ENCODE measurements at places on chromosomes 3 and 15.
A peak's percentile ranks its signal among the peaks of the same experiment; 100 is the strongest.

- no peak for DNase-seq
Observed at GRCh38 chr3:4581498-4581897, 88.3 kb downstream of the ITPR1 start.

- DNase-seq = no peak
Observed at GRCh38 chr3:72189339-72189738, 404.4 kb upstream of the PROK2 start.

DNA sequence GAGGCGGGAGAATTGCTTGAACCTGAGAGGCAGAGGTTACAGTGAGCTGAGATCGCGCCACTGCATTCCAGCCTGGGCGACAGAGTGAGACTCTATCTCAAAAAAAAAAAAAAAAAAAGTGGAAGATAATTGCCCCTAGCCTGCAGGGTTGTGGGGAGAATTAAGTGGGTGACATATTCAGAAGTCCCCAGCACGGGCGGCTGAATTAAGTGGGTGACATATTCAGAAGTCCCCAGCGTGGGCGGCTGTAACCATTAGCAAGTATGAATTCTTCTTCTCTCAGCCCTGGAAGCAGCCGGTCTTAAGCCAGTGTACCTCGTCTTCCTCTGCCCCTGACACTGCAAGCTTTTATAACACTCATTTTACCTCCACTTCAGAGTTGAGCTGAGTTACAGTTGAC is 44.7 kb downstream of the FBLN2 start:
- DNase-seq = no peak

DNA sequence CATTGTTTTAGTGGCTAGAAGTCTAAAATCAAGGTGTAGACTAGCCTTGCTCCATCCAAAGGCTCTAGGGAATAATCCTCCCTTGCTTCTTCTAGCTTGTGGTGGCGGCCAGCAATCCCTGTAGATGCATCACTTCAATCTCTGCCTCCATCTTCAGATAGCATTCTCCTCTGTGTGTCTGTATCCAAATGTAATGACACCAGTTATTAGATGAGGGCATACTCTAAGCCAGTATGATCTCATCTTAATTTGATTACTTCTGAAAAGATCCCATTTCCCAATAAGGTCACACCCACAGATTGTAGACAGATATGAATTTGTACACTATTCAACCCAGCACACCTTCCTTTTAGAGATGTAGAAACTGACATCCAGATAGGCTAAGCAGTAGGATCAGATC is 334.5 kb upstream of the KCNMB2 start:
- no peak for DNase-seq

GRCh38 chr3:180409170-180409569 is 192.8 kb upstream of the TTC14 start:
- DNase-seq = no peak

DNA sequence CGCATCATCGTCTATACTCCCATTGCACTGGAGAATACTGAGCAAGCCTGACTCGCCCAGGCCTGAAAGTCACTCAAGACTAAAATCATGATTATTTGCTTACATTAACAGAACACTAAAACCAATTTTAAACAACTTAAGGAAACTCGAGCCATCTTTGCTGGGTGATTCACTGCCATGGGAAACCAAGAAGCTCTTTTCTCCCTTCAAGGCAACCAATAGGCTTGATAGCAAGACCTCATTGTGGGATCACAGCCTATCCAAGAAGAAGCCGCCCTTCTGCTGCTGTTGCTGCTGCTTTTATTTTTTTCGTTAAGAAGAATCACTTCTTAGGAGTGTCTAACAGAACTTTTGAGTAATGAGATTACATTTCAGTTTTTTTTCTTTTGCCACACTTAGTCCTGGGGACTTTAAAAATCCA is 479.4 kb downstream of the FOXP1 start:
- DNase-seq = no peak

GRCh38 chr3:159200176-159200575 is 398.3 kb downstream of the MFSD1 start:
- no peak for DNase-seq

DNA sequence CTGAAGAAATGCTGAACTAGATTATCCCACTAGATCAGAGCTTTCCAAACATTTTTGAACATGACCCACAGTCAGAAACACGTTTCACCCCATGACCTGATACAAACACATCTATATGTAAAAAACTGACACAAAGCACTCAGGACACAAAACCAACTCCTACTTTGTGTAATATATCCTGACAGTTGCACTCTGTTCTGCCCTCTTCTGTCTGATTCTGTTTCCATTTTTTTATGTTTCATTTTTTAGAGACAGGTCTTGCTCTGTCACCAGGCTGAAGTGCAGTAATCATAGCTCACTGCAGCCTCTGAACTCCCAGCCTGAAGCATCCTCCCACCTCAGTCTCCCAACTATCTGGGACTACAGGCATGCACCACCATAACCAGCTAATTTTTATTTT is 15.8 kb upstream of the RFTN1 start:
- DNase-seq = no peak

DNA sequence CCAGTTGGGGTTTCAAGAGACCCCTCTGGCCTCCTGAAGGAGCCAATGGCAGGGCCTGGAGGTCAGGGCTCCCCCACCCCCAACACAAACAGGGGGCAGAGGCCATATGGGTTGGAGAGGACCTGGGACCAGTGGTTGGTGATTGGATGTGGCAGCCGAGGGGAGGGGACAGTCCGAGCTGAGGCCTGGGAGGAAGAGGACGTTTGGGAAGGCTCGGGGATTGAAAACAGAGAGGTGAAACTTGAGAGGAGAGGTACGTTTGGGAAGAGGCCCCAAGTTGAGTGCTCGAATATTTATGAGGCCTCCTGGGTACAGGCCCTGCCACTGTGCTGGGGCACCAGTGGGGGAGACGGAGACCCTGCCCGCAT is 53.7 kb downstream of the DNAJB8 start:
- DNase-seq = no peak

DNA sequence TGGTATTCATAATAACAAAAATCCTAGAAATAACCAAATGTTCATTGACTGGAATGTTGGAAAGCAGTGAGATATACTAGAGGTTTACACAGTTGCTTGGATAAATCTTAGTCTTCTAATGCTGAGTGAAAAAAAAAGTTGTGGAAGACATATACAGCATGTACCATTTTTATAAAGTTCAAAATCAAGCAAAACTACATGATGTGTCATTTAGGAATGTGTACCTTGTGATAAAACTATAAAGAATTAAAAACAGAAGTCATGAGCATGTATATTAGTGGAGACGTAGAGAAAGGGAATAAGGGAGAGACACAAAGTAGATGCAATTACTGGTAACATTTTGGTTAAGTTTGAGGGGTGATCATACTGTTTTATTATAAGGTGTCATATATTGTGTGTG is 45.2 kb downstream of the FBXL2 start:
- DNase-seq = no peak

DNA sequence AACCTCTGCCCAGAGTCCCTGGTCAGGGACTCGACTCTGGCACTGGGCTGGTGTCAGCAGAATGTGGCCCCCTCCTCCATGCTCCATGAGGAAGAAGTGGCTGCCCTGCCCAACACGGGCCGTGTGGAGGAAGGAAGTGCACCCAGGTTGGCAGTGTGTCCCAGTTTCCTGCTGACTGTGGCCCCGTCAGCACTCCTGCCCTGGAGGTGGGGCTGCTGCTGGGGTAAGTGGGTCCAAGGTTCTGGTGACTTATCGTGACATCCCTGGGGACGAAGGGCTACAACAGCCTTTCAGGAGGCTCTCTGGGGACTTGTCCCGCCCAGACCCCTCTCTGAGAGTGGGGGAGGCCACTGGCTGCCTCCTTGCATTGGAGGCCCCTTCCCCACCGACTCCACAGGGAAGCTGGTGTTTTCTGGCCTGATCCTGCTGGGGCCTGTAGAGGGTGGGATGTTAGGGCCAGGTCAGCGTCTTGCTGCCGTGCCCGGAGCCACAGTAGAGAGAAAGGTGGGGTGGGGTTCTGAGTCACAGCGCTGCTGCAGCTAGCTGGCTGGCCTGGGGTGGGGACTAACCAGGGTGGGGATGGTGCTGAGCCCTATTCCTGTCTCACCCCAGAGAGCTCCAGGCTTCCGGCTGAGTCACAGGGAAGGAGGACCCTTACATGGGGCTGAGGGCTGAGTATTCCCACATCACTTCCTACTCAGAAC is 10.5 kb downstream of the SEMA4B start:
- DNase-seq = no peak

DNA sequence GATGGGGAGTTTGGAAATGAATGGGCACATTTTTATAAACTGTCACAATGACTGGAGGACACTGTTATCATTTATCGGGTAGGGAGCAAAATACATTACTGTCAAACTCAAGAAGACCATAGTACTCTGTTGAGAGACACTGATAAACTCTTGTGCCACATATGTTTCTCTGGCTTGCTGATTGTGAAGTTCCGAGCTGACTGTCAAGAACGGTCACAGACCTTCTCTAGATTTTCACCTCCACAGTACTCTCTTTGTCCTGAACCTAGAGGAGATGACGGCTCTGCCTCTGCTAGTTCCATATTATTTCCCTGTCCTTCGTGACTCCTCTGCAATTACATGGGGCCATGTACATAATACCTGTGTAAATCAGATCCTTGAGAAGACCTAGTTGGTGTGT is 451.9 kb downstream of the LPP start:
- DNase-seq = no peak

- no peak for DNase-seq
Observed at GRCh38 chr3:85075663-85076062, 116.9 kb downstream of the CADM2 start.

GRCh38 chr3:141456301-141456625 is 30.6 kb upstream of the RASA2 start:
- no peak for DNase-seq

GRCh38 chr3:28118087-28118486 is 123.3 kb upstream of the CMC1 start:
- DNase-seq = no peak

- no peak for DNase-seq
Observed at GRCh38 chr15:62793752-62794144, 248.8 kb upstream of the TPM1 start.

- DNase-seq = no peak
Observed at GRCh38 chr3:128133273-128133883, 9.8 kb upstream of the RUVBL1 start.

DNA sequence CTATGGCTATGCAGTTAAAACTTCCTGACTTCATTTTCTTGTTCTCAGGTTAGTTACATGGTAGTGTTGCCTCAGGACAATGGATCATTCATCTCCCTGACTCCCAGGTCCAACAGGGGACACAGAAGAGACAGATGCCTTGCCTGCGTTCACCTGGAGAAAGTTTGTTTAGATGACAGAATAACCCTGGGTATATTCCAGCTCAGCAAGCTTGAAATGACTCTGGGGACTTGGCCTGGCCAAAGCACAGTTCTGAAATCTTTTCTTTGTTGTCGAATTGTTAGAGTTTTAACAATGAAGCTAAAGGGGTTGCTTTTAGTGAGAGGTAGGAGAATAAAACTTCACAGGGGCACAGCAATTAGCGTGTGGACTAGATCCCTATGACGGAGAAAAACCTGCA is 206.1 kb downstream of the PDZRN3 start:
- DNase-seq = no peak

DNA sequence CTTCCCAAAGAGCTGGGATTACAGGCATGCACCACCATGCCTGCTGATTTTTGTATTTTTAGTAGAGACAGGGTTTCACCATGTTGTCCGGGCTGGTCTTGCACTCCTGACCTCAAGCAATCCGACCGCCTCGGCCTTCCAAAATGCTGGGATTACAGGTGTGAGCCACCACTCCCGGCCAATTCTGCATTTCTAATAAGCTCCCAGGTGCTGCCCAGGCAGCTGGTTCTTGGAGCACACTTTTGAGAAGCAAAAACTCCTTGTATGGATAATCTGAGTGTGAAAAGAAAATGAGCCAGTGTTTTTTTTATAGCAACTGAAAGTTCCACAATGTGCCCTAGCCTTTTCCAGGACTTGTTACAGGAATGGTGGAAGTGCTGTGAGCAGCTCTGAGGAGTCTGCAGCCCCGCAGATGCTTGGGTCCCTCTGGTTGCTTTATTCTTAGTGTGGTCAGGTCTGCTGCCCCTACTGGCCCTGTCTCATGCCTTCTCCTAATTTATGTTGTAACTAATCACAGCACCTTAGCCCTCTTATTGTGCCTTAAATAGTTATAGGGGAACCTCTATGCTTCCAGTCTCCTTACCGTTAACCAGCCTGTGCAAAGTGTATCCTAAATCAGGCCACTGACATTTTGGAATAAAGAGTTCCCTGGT is 13.5 kb upstream of the KCNAB1 start:
- no peak for DNase-seq

DNA sequence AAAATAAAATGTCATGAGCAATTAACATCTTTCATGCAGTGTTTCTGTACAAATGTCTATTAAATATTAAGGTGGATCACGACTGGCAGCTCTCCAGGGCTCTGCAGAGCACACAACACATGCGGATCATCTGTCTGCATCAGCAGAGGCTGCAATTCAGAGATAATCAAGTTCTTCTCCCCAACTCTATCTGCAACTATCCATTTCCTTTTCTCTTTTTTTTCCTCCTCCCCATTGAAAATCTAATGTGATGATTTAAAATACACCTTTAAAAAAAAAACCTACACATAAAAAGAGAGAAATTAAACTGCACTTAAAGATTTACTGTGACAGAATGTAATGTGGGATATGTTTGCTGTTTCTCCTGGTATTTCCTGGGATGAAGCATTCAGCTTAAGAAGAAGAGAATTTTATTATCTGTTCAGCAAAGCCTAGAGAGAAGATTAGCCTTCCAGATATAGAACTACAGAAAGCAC is 352.6 kb upstream of the CCDC54 start:
- DNase-seq = no peak

- DNase-seq = peak; percentile 26
Observed at GRCh38 chr15:23420806-23421575, 26.1 kb downstream of the GOLGA6L2 start.

GRCh38 chr15:98894312-98894711 is 113.3 kb downstream of the PGPEP1L start:
- DNase-seq = no peak

GRCh38 chr15:93515256-93516051 is 426.4 kb upstream of the RGMA start:
- DNase-seq = no peak

DNA sequence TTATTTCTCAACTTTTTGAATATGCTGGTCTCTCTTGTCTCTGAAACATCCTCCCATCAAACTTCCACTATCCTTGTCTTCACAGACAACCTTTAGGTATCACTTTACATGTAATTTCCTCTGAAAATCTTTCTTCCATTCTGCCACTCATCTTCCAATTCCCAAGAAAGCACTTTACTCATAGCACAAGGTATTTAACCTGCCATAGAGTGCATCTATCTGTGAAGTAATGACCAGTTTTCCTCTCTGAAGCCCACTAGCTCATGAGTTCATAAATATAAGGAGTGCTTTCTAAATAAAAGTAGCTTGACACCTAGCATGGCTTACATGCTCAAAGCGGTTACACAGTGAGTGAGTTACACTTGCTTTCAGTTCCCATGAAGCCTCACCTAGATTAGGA is 160.7 kb upstream of the CMC1 start:
- no peak for DNase-seq

- DNase-seq = no peak
Observed at GRCh38 chr15:66753687-66754377, 51.8 kb downstream of the SMAD6 start.

- DNase-seq = no peak
Observed at GRCh38 chr3:177760803-177761202, 563.5 kb upstream of the TBL1XR1 start.
